HS-5 (cell line): ENCODE measurements at places on chromosomes 12 and 14.

DNA sequence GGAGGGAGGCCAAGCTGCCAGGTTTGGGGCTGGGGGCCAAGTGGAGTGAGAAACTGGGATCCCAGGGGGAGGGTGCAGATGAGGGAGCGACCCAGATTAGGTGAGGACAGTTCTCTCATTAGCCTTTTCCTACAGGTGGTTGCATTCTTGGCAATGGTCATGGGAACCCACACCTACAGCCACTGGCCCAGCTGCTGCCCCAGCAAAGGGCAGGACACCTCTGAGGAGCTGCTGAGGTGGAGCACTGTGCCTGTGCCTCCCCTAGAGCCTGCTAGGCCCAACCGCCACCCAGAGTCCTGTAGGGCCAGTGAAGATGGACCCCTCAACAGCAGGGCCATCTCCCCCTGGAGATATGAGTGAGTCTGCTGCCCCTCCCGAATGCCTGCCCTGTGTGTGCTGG is 432 bp downstream of the IL25 start:
- DNase-seq, result no peak

GRCh38 chr12:28010036-28010435 is 37.5 kb upstream of the PTHLH start:
- DNase-seq, result no peak

DNA sequence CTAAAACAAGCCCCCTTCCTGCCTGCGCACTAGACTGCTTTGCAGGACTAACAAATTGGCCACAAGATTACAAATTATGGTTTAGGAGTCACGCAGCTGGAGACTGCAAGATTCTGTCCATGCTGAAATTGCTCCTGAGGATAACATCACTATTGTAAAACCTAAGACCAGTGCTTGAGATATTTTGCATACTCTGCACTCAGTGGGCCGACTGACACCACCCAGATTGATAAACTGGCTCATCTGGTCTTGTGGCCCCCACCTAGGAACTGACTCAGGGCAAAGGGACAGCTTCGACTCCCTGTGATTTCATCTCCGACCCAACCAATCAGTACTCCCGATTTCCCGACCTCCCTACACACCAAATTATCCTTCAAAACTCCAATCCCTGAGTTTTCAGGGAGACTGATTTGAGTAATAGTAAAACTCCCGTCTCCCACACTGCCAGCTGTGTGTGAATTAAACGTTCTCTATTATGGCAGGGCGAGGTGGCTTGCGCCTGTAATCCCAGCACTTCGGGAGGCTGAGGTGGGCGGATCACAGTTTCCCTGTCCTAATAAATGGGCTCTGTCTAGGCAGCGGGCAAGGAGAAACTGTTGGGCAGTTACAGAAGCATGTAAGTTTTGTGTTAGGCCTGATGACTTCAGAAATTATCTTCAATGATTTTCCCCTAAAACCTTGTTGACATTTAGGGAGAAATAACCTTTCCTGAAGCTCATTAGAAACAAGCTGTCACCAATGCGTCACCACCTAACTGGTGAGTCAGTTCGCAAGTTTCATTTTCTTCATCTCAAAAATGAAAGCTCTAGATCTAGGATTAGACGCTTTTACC is 5.3 kb upstream of the UBC start:
- no peak for DNase-seq

DNA sequence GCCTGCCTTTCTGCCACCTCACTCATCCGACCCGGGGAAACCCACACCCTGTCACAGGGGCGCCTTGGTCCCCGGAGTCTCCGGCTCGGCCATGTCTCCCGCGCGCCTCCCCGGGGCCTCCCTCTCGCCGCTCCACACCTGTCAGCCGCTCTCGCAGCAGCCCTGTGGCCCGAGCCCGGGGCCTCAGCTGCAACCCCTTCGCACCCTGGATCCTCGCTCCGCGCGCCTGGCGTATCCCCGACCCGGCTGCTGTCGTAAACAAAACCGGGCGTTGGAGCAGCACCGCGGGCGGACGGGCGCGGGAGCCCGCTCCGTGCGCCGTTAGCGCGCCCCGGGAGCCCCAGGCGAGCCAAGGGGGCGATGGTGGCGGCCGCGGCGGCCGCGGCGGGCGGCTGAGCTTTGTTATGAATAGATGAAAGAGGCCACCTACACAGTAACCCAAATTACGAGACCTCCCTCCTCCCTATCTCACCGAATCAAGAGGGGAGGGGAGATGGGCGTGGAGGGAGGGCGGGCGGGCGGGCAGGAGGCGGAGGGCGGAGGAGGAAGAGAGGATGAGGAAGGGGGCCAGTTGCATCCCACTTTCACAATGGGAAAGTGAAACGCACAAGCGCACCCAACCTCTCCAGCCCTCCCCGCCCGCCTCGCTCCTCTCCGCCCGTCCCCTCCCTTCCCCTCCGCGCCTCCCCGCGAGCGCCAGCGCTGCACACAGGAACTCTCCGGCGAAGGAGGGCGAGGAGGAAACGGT is at the start of gene PLXNC1:
TSS of gene PLXNC1 (plus strand) at position 587 of the 748 bp plus-strand sequence. CDS start 395 bp downstream, outside the sequence.
- no peak for DNase-seq

DNA sequence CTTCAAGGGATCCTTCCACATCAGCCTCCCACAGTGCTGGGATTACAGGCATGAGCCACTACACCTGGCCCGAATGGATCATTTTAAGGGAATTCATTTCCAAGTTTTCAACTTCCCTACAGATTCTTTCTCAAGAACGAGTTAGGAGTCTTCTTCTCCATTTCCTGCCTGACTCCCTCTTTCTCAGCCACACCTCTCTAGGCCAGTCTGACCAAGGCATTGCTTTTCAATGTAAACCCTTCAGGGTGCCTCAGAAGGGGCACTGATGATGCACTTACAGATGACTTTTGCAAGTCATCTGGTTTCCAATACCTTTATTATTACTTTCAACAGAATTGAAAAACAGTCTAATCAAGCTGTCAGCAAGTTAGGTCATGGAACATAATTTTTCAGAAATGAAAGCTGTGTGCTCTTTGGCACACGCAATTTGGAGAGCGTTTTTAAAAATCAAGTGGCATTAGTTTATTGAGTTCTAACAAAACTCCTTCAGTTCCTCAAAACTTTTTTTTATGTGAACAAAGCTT is 47.2 kb downstream of the SVOP start:
- DNase-seq, result no peak

GRCh38 chr12:104355630-104356029 is 52.1 kb downstream of the EID3 start:
- no peak for DNase-seq

DNA sequence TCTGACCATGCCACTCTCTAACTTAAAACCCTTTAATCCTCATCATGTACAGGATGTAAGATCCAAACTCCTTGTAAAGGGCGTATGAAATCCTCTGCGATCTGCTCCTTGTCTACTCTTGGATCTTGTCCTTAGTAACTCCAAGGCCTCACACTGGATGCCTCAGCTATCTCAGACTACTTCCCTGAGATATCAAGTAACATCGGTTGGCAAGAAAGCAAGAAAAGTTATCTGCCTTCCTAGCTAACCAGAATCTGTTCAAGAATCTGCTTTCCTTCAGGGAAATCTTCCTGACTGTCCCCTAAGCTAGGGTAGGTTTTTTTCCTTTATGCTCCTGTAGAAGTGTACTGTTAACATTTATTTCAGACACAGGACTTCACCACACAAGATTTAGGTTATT is 82.6 kb downstream of the TAOK3 start:
- no peak for DNase-seq

DNA sequence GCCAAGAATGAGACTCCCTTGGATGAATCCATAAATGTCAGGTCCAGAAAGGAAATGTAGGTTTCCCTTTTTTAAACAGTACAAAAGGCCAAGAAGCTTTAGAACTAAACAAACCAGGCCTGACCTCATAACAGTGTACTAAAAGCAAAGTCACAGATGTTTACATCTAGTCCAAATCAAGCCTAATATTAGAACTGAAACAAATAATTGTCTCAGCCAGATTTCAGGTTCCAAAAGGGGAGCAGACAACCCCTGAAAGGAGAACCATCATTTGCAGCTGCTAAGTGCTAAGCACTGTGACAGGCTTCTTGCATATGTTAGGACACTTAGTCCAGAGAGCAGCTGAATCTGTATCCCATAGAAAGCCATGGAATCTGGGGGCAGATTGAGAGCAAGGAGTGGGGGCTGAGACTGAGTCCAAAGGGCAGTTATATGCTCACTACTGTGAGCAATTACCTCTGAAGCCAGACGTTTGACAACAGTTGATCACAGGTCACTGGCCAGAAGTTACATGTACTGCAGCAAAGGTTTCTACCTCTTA is 90.1 kb downstream of the STXBP6 start:
- DNase-seq, result no peak

DNA sequence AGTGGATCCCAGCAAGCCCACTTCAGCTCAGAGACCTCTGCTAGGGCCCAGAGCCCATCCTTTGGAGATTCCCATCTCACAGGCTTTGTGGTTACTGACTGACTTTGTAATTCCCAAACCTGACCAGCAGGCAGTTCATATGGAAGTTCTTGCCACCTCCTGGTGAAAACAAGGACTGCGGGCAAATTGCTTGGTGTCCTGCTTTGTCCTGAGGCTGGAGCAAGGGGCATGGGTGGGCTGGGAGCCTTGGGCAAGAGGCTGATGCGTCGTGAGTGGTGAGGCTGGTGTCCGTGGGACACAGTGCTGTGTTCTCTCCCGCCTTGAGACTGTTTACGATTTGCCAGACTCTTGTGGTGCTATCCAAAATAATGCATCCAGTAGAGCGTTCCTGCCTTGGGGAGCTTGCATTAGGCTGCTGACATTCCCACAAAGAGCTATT is 91.0 kb downstream of the LRRC74A start:
- DNase-seq, result peak; percentile 59

GRCh38 chr14:53796734-53797133 is 159.9 kb downstream of the BMP4 start:
- DNase-seq, result no peak

DNA sequence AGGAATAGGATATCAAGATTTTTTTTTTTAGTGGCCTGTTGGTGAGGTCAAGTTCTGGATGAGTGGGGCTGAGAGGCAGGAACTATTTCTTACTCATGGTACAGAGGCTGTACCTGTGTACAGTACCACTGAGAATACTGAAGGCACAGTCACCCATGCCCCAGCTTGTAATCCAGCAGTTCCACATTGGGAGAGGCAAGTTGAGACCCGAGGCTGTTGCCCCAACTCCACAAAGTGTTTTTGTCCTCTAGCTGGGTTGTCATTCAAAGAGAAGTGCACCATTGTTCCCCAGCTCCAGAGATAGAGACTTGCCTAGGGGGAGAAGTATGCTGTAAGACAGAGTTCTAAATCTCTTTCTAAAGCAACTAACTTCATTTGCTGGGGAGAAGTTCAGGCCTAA is 38.7 kb downstream of the ARID2 start:
- DNase-seq, result no peak

- DNase-seq, result no peak
Measured at GRCh38 chr12:131575371-131575770, 135.5 kb upstream of the SFSWAP start.

- no peak for DNase-seq
Measured at GRCh38 chr12:38166225-38166624, 150.3 kb upstream of the ALG10B start.

- DNase-seq, result no peak
Measured at GRCh38 chr12:45912774-45913173, 77.6 kb downstream of the SCAF11 start.

GRCh38 chr12:28937196-28937595 is 211.9 kb upstream of the FAR2 start:
- DNase-seq, result no peak

- no peak for DNase-seq
Measured at GRCh38 chr14:64971943-64972791, at the start of gene RAB15. Gene RAB15, minus strand, starts transcription at chr14:64972336. Its CDS starts 260 bp downstream, at chr14:64972076.

DNA sequence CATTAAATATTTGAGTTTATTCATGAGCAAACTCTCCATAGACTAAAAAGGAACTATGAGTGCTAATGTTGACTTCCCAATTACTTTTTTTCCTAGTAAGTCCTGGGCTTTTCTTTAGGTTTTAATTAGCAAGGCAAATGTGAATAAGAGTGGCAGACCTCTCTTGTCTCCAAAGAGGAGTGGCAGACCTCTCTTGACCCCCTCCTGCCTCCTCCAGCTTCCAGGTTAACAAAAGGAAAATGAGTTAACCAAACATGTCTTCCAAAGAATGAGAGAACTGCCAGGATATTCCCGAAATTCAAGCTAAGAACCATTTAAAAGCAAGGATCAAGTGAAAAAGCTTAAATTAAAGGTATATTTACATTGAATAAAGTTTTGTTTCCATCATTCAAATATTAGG is 253.2 kb downstream of the MDGA2 start:
- DNase-seq, result no peak

- no peak for DNase-seq
Measured at GRCh38 chr12:131917711-131918306, 11.3 kb upstream of the PUS1 start.

DNA sequence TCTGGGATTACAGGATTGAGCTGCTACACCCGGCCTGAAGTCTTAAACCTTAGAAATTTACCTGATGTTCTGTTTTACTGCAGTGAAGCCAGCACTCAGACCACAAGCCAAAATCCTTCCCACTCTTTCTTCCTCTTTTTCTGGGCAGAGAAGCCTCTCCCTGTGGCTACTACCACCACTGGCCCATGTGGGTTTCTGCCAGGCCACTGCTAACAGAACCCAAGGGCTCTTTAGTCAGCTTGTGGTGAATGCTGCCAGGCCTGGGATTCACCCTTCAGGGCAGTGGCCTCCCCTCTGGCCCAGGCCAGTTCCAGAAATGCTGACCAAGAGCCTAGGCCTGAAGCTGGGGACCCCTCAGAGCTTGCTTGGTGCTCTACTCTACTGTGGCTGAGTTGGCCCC is 35.3 kb downstream of the GAS2L3 start:
- no peak for DNase-seq

DNA sequence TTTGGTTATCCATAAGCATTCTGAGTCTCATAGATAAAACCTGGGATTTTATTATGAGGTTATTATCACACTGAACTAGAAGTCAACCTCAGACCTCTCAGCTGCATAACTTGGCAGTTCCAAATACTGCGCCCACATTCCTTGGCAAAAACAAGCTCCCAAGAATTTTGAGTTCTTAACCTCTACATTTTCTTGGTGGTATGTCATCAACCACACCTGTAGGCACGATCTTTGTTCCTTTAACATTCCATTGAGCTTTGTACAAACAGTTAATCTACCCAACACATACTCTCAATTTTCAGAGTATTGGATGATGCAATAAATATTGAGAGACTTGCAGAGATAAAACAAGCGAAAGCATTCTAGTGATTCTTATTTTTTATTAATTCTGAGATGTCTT is 371.8 kb upstream of the PRICKLE1 start:
- peak; percentile 84 for DNase-seq

- no peak for DNase-seq
Measured at GRCh38 chr12:49871263-49871561, 28.3 kb upstream of the BCDIN3D start.

DNA sequence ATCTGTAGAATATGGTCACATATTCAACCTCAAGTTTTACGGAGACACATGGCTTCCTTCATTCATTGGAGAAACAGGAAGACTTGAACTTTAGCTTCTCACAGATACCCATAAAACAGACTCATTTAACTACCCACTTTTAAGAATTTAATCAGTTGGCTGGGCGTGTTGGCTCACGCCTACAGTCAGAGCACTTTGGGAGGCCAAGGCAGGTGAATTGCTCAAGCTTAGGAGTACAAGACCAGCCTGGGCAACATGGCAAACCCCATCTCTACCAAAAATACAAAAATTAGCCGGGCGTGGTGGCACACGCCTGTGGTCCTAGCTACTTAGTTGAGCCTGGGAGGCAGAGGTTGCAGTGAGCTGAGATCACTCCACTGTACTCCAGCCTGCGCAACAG is 64.7 kb upstream of the STAC3 start:
- no peak for DNase-seq

GRCh38 chr14:31154956-31155355 is 52.6 kb downstream of the HECTD1 start:
- DNase-seq, result no peak
